ENCODE measurements at places on chromosomes 5 and 9.

- DNase-seq: no peak
Measured at GRCh38 chr5:123844873-123845272, 332.9 kb downstream of the CSNK1G3 start.

- DNase-seq: no peak
Measured at GRCh38 chr5:179308563-179309382, 36.5 kb downstream of the ADAMTS2 start.

GRCh38 chr9:113516840-113517577, 53.5 kb downstream of the RGS3 start:
- no peak for DNase-seq

DNA sequence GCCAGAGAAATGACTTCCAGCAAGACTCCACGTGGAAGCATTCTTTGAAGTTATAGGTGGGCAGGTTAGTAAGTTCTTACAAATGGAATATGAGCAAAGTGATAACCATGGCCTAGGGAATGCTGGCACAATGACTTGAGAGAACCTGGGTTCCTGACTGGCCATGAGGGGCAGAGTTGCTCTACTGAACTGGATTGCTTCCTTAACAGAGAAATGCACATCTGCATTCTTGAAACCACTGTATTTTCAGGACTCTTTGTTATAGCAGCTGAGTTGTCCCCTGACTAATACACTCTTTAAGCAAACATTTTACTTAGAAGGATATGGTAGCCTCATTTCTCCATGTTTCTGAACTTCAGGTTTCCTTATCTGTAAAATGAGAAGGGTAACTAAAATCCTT, 108.3 kb upstream of the GNA14 start:
- no peak for DNase-seq

DNA sequence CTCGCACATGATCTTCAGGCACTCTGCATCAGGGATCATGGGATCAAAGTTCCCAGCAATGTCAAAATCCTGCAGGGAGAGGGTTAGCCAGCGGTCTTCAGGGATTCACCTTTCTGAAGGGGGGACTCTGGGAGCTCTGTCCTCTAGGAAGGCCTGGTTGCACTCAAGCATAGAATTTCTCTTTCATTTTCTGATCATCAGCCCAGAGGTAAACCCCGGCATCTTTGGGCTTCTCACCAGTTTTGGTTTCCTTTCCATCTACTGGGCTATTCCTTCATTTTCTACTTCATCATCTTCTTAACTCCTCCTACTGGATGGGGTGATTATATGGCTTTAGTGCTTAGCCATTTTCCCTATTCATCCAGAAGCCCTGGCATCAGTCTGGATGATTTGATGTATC, 4.6 kb upstream of the DND1 start:
- no peak for DNase-seq

DNA sequence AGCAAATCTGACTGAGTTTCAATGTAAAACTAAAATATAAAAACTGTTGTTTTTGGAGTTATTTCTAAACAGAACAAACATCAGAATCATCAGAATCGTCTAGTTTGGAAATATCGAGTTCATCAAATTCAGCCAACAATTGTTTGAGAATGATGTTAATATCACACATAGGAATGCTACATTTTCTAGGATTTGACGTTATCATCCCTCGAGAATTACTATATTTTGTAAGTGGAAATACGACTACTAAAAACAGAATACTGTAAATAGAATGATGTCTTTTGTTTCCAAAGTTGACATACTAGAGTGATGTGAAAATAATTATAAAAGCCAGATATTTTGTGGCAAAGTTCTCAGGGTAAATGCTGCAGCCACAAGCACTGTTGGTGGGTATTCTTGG, 805.9 kb downstream of the TLE1 start:
- no peak for DNase-seq

- no peak for DNase-seq
Measured at GRCh38 chr5:41508696-41509398, 1.6 kb downstream of the PLCXD3 start.

DNA sequence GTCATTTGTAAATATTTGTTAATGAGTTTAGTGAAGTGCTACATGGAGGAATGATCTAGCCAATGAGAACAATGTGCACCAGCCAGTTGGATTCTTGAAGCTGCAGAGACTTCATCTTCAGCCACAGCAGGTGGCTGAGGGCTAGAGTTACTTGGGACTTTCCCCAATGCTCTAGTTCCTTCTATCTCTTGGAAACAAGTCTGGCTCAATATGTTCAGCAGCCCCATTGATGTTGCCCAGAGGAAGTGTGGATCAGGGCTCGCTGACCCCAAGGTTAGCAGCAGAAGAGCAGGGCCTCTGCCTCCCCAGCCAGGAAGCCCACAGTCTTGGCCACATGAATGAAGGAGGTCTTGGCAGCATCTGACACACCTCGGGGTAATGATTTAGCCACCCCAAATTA, 117.5 kb downstream of the SLC1A3 start:
- no peak for DNase-seq

- DNase-seq: no peak
Measured at GRCh38 chr9:567747-568305, 273.7 kb upstream of the DMRT1 start.

- DNase-seq: peak; percentile 70
Measured at GRCh38 chr5:123875561-123876275, 363.7 kb downstream of the CSNK1G3 start.

DNA sequence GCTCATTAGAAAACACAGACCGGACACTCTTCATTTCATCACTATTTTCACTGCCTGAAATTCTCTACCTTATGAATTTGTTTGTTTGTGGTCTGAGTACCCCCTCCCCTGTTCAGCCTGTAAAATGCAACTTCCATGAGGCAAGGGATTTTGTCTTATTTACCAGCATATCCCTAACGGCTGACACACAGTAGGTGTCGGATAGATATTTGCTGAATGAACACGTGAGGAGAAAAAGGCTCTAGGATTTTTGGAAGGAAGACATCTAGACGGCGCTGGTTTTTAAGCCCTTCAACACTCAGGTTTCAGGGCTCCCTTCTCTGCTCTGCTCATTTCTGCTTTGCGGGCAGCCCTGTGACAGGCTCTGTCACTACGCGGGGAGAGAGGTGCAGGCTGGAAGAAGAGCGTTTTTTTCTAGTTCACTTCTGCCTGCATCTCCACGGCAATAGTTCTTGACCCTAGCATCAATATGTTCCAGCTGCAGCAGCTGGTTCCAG, 41.0 kb downstream of the KCNMB1 start:
- DNase-seq: no peak

DNA sequence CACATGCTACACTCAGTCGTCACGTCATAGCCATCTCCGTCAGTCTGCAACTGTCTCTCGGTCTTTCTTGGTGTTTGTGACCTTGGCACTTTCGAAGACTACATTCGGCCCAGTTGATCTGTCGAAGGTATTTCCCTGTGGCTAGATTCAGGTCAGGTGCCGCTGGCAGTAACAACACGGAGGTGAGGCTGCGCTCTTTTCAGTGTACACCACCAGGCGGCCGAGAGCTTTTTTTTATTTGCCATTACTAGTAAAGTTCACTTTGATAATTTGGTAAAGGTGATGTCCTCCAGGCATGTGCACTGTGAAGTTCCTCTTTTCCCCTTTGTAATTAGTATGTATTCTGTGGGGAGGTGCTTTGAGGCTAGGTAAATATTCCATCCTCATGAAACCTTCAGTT, 49.7 kb downstream of the RNF130 start:
- no peak for DNase-seq

DNA sequence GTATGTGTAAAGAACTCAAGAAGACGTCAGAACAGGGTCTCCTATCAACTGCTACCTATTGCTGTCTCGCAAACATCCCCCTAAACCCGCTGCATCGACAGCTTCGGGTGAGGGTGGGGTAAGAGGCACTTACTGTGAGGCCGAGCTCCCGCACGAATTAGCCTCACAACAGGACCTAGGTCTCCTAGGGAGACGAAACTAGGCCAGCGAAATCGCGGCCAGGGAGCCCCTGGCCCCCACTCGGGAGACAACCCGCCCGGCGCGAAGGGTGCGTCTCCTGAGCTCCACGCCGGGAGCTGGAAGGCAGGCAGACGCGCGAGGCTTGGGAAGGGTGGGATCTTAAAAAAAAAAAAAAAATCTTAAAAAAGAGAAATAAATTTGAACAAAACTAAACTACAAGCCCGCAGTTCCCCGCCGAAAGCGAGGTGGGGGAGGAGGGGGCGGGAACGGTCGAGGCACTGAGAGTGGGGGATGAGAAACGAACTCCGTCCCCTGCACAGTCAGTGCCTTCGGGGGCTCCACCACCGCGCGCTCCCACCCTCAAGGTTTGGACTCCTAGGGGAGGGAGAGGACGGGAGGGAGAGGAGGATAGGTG, 33.0 kb upstream of the NFIB start:
- DNase-seq: no peak

DNA sequence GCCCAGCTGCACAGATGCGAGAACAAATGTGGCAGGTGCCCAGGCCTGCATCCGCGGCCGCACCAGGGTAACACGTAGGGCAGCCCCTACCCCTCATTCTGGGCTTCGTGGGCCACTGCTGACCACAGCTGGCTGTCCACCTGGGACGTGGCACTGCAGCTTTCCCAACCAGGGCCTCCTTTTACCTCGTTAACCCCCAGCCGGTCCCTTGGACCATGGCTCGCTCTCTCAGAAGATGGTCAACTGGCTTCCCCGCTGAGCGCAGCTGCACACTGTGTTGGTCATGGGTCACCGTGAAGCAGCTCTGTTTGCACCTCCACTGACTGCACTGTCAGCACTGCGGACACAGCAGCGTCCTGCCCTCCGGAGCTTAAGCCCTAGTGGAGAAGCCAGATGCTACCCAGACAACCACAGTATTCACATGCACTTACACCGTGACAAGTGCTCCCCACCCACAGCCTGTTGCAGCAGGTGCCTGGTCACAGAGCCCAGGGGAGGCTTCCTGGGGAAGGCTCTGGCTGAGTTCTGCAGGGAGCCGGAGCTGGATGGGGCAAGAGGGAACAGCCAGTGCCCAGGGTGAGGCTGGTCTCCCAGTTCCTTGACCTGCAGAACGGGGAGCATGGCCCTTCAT, 10.5 kb upstream of the PLEKHG4B start:
- DNase-seq: no peak

GRCh38 chr5:139738193-139739149, 57.1 kb upstream of the PSD2 start:
- no peak for DNase-seq

GRCh38 chr9:101022704-101023103, 5.8 kb upstream of the PLPPR1 start:
- DNase-seq: no peak

GRCh38 chr9:112011051-112011620, 114.5 kb downstream of the UGCG start:
- DNase-seq: no peak

DNA sequence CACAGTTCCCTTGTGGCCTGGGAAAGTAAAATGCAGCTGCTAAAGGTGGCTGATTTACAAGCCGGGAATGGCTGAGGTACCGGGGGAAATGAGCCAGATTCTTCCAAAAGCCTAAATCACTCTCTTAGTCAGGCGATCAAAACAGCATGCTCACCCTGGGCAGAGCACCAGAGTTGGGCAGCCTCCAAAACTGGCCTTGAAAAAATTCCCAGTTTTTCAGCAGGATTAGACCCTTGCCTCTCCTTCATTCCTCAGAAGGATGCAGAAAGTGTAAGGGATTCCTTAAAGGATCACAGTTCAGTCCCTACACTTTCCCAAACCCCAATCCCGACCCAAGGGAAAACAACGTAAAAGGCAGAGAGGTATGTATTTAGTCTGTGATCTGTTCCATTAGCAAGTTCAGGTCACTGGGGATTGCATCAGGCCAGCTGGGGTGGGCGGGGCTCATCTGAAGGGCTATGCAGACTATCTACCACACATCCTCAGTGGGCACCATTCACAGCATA, 16.9 kb downstream of the TMEM174 start:
- no peak for DNase-seq

DNA sequence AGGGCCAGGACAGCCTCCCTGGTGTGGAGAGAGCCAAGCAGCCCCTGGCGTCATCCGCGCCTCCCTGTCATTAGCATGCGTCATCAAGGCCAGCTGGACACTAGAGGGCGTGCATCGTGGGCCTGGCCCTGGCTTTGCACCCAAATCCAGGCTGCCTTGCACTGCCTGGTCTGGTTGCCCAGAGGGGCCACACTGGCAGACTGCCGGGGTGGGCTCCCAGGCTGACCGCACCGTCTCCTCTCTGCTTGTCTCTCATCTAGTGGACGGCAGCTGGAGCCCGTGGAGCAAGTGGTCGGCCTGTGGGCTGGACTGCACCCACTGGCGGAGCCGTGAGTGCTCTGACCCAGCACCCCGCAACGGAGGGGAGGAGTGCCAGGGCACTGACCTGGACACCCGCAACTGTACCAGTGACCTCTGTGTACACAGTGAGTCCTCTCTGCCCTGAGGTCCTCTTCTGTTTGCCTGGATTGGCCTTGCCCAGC, 29.0 kb downstream of the HK3 start:
- DNase-seq: no peak

DNA sequence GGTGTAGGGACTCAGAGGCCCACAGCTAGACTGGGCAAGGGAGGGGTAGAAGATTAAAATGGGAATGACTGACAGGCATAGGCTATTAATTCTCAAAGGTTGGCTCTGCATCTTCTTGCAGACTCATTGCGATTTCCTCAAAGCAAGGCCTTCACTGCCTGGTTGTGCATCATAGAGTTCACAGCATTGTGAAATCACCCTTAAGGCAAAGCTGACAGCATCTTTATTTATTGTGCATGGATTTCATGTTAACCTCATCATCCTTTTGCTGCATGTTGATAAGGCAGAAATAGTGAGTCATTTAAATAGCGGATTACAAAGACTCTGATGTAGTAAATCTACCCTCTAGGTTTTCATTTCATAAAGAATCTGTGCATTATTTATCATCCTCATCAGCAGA, 13.6 kb upstream of the PALM2AKAP2 start:
- DNase-seq: no peak

- no peak for DNase-seq
Measured at GRCh38 chr5:67496051-67496450, 299.5 kb upstream of the CD180 start.

GRCh38 chr5:150166650-150167511, at the start of gene CDX1:
CDX1 (plus strand) TSS chr5:150166778; CDS start chr5:150166877, 99 bp downstream.
- DNase-seq: no peak

- DNase-seq: no peak
Measured at GRCh38 chr9:73204936-73205335, 53.3 kb downstream of the ANXA1 start.

- DNase-seq: no peak
Measured at GRCh38 chr9:117335837-117336433, 78.9 kb downstream of the ASTN2 start.

- no peak for DNase-seq
Measured at GRCh38 chr5:179908528-179908927, 831 bp upstream of the TBC1D9B start.

GRCh38 chr9:95349091-95350038, 31.9 kb upstream of the FANCC start:
- no peak for DNase-seq

- DNase-seq: no peak
Measured at GRCh38 chr9:89491694-89492093, 6.2 kb downstream of the SEMA4D start.

- DNase-seq: no peak
Measured at GRCh38 chr9:101140764-101141163, 112.2 kb downstream of the PLPPR1 start.

Measured in hippocampal formation (tissue), 2 donors.